Upper lobe of left lung (tissue), 6 donors: ENCODE measurements at places on chromosomes 3 and 15. TPM values are rescaled to one million over a fixed set of nuclear protein-coding genes. Genes with fewer than 3 reads are reported as not detected.

DNA sequence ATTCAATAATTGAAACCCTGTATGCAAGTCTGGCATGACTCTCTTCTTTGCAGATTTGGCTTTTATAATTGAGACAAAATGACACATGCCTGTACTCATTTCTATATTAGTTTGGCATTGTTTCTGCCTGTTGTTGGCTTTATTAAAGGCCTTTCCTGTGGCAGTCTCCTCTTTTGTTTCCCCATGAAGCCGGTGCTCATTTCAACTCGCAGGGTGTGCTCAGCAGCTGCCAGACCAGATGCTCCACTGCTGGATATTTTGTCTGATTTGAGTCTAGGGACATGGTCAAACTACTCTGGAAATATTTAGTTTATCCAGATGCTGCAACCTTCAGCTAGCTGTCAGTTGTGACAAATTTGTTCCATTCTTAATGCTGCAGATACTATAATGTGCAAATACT, 445.3 kb downstream of the NAALADL2 start:
- no peak for DNase-seq

GRCh38 chr3:126399351-126399735, 4.6 kb downstream of the CFAP100 start:
- no peak for DNase-seq

DNA sequence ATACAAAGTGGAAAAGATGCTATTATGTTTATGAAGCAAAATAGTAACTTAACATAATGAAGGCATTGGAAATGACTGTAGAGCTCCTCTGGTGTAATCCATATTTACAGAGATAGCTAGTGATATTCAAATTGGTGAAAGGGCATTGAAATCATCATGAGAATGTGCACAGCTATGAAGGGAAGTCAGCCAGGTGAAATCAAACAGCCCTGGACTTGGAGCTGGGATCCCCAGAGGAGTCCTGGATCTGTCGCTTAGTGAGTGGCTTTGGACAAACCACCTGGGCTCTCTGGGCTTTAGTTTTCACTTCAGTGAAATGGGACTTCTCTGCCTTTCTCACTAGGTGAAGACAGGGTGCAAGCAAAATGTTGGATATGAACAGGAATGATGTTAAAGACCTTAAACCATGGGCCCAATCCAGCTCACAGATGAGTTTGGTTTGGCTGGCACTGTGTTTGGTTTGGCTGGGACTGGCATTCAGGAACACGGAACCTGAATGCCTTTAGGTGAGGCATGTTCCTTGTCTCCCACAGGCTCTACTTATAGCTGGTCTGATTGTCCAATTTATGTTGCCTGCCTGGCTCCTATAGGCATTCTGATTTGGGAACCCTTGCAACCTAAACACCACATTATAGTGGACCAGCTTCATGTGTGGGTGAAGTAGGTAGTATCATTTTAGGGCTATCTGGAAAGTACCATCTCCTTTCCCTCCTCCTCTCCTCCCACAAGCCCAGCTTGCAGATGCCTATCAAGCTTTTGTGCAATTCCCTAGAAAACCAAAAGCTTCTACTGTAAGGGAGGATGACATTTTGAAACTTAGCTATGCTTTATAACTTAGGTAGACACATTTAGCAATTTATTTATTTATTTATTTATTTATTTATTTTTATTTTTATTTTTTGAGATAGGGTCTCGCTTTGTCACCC, 110.6 kb upstream of the TNFAIP8L3 start:
- DNase-seq = no peak

- DNase-seq = no peak
Observed at GRCh38 chr3:160588023-160588422, 22.7 kb upstream of the KPNA4 start.

SMCO1 gene
- not detected for total RNA-seq

CRABP1 gene
- total RNA-seq = not detected

NIPA2 gene
- 23.0 TPM for total RNA-seq
